ENCODE measurements at places on chromosomes 1 and 21. TPM values are rescaled to one million over a fixed set of nuclear protein-coding genes. Genes with fewer than 3 reads are reported as not detected.

- DNase-seq, result peak; percentile 81
These were observed 1.1 kb upstream of the TMEM82 start for GRCh38 chr1:15740924-15741850.

- no peak for DNase-seq
These were observed 55.9 kb upstream of the SPOCD1 start for GRCh38 chr1:31871703-31872102.

- DNase-seq, result no peak
These were observed 32.5 kb upstream of the SMYD2 start for GRCh38 chr1:214248311-214249085.

DNA sequence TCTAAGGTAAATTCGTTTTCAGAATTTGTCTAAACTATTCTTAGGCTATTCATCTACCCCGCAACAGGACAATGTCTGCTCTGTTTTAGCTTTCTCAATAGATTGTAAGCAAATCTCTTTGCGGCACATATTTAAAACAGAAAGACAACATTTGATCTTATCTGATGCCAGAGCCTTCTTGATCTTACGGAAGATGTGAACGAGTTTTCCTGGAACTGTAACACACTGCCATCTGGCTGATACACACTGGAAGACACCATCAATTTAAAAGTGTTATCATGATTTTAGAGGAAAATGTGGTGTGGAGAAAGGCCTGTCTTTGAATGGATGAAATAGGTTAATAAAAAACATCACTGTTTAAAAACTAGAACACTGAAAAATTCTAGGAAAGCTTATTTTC is 36.1 kb downstream of the COA6 start:
- DNase-seq, result no peak

Gene TMEM51
- 0.23 TPM for total RNA-seq

Measured in activated CD8-positive, alpha-beta T cell treated with anti-CD3 and anti-CD28 coated beads, Interleukin-2, amount 10 ng/mL, durations not matched to agents 7 days and 5 days (primary cell).